ENCODE measurements at places on chromosomes 11 and 22.

DNA sequence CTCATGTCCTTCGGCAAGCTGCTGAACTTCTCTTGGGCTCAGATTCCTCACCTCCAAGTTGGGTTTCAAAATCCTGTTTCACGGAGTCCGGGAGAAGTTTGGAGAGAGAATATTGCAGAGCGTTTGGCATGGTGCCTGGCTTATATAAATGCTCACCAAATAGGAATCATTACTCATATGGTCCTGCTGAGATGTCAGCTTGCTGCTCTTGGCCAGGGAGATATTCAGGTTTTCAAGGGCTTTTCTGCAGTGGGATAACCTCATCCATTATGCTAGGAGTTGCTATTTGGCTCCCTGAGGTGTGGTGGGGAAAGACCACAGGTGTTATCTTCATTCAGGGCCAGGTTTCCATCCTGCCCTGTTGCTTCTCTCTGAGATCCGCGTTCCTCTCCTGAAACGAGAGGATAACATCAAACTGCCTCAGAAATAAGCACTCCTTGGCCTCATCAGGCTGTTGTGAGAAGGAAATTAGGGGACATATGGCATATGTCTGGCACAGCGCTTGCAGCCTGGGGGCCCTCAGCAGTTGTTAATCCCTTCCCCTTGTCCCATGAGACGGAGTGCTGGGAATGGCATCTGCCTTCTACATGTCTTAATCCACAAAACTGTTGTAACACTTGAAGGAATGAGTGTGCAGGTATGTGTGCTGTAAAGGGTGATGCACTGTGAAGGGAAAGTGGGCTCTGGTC is 29.9 kb upstream of the ACER3 start:
- DNase-seq: no peak

DNA sequence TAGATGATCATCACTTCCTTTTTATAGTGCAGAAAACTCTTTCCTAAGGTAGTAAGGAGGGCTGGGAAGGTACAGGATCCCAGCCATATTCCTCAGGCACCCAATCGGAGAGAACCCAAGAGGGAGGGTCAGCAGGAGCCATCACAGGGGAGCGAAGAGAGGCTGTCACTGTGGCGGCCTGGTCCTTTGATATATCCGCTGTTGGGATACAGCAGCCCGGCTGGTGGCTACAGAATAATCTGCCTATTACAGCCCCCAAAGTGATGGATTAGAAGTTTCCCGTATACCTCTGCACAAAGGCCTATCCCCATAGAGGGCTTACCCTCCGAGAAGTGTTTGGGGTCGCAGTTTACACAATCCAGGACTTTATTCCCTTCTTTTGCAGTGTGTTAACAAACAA is 48.5 kb downstream of the OR4D9 start:
- no peak for DNase-seq

DNA sequence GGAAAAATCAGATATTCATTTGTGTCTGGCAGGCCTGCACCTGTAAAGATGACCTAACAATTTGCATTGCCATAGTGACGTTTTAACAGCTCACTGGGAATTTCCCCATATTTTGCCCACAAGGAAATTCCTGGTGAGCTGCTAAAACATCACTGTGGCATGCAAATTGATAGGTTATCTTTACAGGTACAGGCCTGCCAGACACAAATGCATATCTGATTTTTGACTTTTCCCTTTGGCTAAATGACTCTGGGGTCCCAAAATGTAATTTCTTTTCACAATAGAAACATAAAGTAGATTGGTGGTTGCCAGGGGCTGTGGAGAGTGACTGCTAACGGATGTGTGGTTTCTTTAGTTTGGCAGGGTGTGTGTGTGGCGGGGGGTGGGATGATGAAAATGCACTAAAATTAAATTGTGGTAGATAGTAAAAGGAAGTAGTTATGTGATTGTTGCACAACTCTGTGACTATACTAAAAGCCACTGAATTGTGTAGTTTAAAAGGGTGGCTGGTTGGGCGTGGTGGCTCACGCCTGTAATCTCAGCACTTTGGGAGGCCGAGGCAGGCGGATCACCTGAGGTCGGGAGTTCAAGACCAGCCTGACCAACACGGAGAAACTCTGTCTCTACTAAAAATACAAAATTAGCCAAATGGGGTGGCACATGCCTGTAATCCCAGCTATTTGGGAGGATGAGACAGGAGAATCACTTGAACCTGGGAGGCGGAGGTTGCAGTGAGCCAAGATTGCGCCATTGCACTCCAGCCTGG is 18.5 kb upstream of the FEZ1 start:
- no peak for DNase-seq

DNA sequence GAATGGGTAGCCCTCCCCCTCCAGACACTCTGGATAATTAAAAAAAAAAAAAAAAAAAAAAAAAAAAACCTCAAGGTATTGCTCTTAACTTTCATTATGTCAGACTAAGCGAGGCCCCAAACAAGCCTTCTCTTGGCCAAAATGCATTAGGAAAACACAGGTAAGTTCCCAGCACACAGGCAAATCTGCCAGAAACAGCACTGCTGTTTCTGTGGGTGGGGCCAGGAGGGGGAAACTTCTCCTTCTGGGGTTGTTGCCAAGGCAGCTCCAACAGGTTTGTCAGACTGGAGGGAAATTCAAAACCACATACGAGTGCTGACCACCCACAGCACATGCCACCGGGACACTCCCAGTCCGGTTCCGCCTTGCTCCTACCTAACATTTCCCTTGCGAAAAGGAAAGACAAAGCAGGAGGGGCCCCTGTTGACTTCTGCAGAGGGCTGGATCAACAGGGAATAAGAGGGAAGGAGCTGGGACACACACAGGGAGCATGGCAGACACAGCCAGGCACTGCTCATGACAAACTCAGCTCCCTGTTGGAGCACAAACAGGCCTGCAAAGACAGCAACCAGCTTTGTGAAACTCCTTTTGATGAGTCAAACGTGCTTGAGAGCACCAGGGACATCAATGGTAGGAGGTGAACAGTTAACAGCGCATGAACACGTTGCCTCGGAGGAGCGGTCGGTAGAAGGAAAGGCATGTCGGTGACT is 55.0 kb downstream of the MYH9 start:
- no peak for DNase-seq

GRCh38 chr11:128207861-128208321 is 379.5 kb downstream of the ETS1 start:
- no peak for DNase-seq

GRCh38 chr11:134752964-134753770 is 341.1 kb upstream of the B3GAT1 start:
- no peak for DNase-seq

GRCh38 chr11:101860696-101861427 is 53.9 kb upstream of the CEP126 start:
- DNase-seq: no peak

Data from right lobe of liver (tissue), 6 donors.